T-helper 22 cell (primary cell): ENCODE measurements at places on chromosomes 11 and 22.

- no peak for DNase-seq
These were observed 478.5 kb upstream of the TENM4 start for GRCh38 chr11:79919350-79919749.

- DNase-seq, result no peak
These were observed 12.6 kb downstream of the LRRC75B start for GRCh38 chr22:24580276-24580675.

DNA sequence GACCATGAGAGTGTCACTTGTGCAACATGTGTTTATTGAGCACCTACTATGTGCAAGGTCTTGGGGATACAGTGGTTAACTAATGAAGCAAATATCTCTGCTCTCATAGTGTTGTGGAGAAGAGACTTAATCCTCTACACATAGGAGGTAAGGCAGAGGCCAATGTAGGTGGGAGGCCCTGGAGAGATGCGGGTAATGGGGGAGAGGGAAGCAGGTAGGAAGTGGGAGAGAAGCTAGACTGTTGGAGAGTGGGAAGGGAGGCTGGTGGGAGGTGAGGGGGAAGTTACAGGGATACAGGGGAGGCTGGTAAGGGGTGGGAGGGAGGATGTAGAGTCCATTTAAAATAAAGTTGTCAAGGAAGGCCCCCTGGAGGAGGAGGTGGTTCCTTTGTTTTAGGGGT is 240.0 kb downstream of the MIAT start:
- DNase-seq, result no peak

- no peak for DNase-seq
These were observed 81.6 kb upstream of the SEPTIN5 start for GRCh38 chr22:19632668-19633148.

- no peak for DNase-seq
These were observed 11.6 kb downstream of the MMP3 start for GRCh38 chr11:102831489-102832440.

- no peak for DNase-seq
These were observed 64.8 kb upstream of the SPON1 start for GRCh38 chr11:13897646-13898276.

DNA sequence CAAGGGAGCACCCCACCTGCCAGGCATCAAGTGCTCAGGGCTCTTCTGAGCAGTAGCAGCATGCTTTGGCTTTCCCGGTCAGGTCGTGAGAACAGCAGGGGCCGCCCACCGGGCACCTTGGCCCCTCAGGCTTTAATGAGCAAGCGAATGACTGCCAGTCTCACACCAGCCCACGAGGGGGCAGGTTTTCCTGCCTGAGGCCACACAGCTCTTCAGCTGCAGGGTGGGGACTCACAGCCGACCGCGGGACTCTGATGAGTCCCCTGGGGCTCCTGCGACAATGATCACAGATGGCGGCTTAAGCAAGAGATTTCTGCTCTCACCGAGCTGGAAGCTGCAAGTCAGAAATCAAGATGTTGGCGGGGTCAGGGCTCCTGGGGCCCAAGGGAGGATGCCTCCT is 14.3 kb upstream of the FGF19 start:
- DNase-seq, result no peak

- DNase-seq, result no peak
These were observed 643.6 kb downstream of the ETS1 start for GRCh38 chr11:127943763-127944162.

- DNase-seq, result no peak
These were observed 23.1 kb upstream of the USP47 start for GRCh38 chr11:11818529-11819121.

GRCh38 chr11:97860237-97860636 is 1160.5 kb upstream of the CNTN5 start:
- no peak for DNase-seq

- no peak for DNase-seq
These were observed 11.8 kb upstream of the IGLL1 start for GRCh38 chr22:23591846-23592245.

- no peak for DNase-seq
These were observed 7.3 kb downstream of the SERGEF start for GRCh38 chr11:18005376-18006129.

DNA sequence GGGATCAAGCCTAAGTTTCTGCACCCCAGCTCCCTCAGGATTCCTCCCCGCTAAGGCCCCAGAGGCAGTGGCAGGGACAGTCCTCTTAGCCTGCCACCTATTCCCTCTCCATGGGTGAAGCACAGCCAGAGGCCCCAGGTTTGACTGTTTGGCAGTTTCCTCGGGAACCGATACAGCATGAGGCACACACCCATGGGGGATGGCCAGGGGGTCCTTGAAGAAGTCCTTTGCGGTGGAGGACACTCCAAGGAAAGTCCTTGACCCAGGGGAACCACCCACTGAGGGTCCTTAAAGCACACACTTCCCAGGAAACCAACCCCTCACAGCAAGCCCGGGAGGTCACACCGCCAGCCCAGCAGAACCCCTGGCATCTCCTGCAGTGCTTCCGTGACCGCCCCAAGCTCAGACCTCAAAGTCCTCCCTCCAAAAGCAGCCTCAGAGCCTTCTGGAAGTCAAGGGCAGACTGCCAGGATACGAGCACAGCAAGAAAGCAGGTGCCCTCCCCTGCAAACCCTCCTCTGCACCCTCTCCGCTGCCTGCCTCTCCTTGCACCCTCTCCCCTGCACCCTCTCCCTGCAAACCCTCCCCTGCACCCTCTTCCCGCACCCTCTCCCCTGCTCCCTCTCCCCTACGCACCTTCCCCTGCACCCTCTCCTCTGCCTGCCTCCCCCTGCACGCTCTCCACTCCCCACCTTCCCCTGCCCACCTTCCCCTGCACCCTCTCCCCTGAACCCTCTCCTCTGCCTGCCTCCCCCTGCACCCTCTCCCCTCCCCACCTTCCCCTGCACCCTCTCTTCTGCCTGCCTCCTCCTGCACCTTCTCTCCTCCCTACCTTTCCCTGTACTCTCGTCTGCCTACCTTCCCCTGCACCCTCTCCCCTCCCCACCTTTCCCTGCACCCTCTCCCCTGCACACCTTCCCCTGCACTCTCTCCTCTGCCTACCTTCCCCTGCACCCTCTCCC is 1.4 kb downstream of the SIGIRR start:
- no peak for DNase-seq

- no peak for DNase-seq
These were observed 5.2 kb downstream of the POLD4 start for GRCh38 chr11:67347964-67348749.

GRCh38 chr11:120181376-120181975 is 29.4 kb upstream of the OAF start:
- no peak for DNase-seq

GRCh38 chr22:22830193-22830592 is 57.4 kb upstream of the IGLL5 start:
- no peak for DNase-seq

DNA sequence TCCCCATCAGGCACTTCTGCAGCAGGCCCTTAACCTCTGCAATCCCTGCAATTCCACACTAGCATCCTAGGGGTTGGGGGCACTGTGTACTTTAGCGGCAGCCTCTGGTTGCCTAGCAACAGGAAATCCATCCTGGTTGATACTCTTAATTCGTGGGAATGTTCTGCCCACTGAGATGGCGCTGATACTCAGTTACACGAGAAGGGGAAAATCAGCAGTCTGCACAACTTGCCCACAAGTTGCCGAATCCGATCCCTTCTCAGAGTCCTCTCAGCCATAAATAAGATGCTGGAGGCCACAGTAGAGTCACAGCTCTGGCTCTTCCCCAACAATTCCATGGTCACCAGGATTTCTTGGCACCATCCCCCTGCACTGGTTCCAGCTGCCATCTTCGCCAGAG is 57.6 kb upstream of the CRYBB3 start:
- DNase-seq, result no peak

GRCh38 chr11:123111465-123111864 is 49.5 kb upstream of the HSPA8 start:
- DNase-seq, result no peak

GRCh38 chr22:30325065-30325720 is 1.5 kb downstream of the TBC1D10A start:
- DNase-seq, result no peak

DNA sequence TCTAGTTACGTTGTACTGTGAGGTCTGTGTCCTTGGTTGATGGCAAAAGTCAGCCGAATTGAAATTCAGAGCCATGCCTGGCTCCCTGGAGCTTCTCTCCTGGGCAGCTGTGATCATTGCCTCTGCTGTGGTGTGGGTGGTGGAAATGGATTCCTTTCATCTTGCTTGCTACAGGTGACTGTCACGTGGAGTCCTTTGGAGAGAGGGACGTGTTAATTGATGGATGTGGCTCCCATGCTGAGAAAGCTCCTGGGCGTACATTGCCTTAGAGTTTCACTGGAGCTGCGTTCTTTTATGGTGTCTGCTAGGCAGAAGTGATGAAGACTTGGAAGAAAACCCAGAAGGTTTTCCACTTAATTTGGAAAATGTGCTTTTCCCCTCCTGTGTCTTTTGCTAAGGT is 41.9 kb upstream of the PPP6R3 start:
- no peak for DNase-seq

DNA sequence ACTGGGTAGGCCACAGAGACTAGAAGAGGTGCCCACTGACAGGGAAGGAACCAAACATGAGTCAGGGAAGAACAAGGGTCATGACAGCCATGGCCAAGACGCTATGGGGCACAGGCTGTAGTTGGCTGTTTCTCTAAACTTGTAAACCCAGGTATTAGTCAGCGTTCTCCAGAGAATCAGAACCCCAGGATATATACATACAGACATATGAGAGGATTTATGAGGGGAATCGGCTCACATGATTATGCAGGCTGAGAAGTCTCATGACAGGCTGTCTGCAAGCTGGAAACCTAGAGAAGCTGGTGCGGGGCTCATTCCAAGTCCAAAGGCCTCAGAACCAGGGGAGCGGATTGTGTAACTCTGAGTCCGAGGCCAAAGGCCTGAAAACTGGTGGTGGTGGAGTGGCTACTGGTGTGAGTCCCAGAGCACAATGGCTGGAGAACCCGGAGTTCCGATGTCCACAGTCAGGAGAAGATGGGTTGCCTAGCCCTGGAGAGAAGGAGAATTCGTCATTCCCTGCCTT is 29.7 kb upstream of the CD81 start:
- no peak for DNase-seq

- DNase-seq, result no peak
These were observed 7.1 kb downstream of the TSPAN18 start for GRCh38 chr11:44733877-44734276.

- DNase-seq, result no peak
These were observed 14.0 kb downstream of the FJX1 start for GRCh38 chr11:35632301-35632700.

DNA sequence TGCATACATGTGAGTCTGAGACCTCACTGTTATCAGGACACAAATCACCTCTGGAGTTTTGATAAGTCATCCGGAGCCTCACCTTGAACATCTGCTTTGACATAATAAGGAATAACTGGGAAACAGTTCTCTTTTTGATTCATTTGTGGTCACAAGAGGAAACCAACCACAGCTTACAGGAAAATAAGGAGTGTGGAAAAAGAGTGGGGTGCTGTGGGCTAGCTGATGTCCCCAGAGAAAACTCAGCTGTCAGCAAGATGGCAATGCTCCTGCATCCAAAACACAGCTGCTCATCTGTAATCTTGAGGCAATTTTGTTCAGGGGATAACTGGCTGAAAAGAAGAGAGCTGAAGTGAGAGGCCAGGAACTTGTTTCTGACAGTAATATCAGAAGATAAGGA is 416.4 kb upstream of the SYN3 start:
- no peak for DNase-seq

DNA sequence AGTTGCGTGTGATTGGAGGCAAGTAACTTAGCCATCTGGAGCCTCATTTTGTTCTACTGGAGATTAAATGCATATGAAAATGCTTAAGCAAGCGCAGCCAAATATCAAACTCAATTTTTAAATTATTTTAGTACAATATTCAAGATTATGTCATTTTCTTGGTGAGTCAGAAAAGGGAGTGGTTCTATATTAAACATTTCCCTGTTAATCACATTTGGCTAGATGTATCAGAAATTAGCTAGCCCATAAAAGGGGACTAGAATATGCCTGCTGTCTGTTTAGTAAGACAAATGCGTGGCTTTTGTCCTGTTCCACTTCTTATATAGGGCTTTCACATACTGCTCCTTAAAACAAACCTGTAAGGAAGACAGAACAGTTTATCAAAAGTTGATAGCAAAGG is 35.0 kb upstream of the BMAL1 start:
- no peak for DNase-seq

DNA sequence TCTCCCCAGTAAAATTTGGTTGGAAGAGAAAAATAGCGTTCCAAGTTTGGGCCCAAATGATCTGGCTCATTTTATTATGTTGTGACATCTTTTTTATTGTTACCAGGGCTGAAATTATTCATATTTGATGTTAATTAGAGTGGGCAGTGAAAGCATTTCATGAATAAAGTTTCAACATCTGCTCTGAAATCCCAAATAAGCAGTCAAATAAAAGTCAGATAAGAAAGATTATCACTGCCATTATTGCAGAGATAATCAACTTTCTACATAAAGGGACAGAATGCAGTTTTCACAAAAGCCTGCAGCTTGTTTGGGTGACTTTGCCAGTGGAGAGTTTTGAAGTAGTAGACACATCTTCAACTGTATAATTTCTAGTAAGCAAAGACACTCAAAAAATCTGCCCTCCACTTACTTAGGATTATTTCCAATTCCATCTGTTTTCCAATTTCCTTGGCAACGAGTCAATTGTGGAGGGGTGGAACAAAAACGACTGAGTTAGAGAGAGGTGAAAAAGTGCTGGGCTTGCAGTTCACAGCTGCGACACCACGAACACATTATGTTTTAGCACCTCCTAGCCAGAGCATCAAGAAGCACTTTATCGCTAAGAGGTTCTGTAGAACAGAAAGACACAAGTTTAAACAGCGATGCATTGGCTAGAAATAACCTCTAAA is 9.0 kb downstream of the TECTA start:
- DNase-seq, result no peak

- DNase-seq, result no peak
These were observed 19.1 kb upstream of the OOSP1 start for GRCh38 chr11:59918987-59919589.

DNA sequence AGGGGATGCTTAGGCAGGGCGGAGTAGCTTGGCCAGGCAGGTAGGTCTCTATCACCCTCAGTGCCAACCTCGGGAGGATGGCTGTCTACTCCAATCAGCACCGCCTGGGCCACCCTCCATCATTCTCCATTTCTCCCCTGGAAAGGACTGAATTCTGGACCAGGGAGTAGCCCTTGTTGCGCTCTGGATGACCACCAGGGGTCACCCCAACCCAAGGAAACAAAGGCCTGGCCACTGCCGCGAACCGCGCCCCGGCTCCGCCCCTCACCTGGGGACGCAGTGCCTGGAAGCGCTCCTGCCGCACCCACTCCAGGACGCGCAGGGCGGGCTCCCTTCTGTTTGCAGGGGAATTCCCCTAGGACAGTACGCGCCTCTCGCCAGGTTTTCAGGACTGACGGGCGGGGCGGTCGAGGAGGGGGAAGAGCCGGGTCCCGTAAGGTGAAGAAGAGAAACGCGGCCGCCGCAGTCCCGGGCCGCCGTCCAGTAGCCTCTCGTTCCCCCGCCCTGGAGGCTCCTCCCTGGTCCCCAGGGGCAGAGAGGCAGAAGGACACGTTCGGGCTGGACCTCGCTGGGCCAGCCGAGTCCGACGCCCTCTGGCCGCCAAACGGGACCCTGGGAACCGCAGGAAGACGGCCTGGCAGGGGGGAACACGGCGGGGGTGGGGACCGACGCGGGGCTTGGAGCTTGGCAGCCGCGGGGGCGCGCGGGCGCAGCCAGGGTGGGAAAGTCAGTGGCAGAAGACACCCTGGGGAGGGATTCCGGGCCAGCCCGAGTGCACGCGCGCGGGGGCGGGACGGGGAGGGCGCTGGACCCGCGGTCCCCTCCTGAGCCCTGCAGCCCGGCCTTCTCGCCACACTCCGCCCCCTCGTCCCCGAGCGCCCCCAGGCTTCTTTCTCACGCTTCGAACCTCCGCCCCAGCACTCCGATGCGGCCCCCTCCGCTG is 7.1 kb downstream of the SCN4B start:
- DNase-seq, result peak; percentile 83

- DNase-seq, result no peak
These were observed 7.5 kb downstream of the TRIM29 start for GRCh38 chr11:120130176-120130980.
